Activated CD4-positive, CD25-positive, alpha-beta regulatory T cell (primary cell): ENCODE measurements at places on chromosomes 5 and 9.

GRCh38 chr5:41822036-41822435 lies 48.2 kb downstream of the OXCT1 start:
- DNase-seq, result no peak

DNA sequence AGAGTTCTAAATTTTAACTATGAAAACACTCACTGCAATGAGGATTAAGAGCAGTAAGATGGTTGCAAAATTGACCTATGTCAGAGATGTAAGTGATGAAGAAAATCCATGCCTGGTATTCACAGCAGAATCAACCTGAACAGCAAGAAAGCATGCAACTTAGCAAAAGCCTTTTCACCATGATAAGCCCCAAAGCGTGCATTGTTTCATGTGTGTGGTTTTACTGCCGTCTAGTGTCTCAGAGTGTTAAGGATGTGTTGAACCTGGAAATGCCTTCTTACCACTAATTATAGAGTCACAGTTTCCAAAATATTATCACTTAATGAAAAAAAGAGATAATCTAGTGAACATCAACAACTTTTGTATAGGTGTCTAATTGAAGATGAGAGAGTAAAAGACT lies 415.2 kb upstream of the TRPC7 start:
- DNase-seq, result no peak

DNA sequence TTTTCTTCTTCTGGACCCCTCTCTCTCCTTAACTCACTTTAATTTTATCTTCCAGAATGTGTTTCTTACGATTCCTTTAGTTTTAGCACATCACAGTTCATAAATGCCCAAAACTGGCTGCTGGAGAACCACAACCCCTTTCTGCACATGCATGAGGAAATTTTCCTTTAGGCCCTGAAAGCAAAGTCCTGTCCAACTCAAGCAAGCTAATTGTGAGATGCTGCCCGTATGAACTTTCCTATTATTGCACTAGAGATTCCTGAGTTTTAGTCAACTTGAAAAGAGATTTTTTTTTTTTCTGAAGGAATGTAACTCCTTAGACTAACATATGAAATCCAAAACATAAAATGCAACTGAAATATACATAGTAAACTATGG lies 52.1 kb upstream of the DAB2 start:
- no peak for DNase-seq

GRCh38 chr5:55324815-55325418 lies 17.1 kb downstream of the MTREX start:
- no peak for DNase-seq

DNA sequence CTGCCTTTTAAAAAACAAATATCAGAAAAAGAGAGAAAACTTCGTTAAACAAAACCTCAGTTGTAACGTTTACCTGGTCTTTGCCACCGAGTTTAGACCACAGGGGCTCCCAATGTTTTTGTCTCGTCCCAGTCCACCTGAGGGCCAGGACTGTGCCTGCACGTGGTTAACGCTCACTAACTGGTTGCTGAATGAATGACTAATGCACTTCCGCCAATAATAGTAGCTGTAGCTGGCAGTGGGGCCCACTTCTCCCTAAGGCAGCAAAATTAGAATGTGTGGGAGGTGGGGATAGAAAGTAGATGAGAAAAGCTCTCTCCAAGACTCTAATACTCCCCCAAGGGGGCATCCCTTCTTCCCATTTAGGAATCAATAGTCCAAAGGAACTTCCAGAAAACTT lies 29.1 kb upstream of the MED27 start:
- DNase-seq, result no peak

DNA sequence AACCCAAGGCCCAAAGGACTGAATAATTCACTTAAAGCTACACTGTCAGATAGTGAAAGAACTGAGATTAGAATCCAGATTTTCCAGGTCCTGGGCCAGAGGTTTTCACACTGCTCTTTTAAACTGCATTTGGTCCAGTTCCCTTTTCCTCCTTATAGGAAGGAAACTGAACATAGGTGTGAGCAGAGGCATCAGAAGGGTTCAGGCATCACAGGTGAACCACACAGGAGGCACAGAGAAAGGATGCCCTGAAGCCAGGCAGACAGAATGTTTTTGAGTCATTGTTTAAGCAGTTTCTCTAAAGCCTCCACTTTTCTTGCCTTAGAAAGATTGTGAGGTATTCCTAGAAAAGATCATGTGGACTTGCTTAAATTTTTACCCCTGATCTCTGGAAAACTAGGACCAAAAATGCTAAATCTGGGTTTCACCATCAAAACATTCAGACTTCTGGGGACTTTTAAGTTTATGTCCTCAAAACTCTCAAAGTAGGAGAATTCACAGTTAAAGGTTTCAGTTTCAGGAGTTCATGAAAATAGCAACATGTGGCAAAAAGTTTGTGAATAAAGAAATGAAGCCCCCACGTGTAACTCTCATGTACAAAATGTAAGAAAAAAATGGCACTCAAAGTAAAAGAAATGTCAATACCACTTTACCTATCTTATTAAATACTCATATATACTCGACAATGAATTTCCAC lies 386.1 kb downstream of the NTRK2 start:
- no peak for DNase-seq

- no peak for DNase-seq
Measured at GRCh38 chr9:99269416-99269815, 47.3 kb downstream of the SEC61B start.

DNA sequence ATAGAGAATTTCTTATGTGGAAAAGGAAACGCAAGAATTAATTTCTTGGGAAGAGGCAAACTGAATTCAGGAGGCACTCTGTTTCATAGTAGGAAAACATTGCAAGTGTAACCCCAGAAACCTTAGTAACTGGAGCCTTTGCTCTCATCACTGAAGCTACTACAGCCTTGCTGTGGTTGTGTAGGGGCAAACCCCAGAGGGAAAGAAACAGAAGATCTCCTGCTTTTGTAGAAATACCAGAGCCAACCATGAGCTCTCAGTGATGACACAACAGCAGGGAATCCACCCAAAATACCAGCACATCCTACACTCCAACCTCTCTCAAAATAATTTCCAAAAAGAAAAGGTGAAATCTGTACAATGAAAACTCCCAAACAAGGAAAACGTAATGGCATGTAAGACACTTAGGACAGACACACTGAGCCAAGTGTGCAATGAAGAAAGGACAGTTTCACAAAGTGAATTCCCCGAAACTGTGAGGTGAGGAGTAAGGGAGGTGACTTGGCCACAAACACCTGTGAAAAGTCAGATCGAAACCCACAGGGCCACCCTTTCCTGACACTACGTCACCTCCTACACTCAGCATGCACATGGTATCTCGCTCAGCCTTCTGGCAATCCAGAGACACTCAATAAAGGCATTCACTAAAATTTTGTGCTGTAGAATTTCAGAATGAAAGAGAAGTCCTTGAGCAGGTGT lies 8.5 kb upstream of the ACSL6 start:
- DNase-seq, result peak; percentile 29

DNA sequence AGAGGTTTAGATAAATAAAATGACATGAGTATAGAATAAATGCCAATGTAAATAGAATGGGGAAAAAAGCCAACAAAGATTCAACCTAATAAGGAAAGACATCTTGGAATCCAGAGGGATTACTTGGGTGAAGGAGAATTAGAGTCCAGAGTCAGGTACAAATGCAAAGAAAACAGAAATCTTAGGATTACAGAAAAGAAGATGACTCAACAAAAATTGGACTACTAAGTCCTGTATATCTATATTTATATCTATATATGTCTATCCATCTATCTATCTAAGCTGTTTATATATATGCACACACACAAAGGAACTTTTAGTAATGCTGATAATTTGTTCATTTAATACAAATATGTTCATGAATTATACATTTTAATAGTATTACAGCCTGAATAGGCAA lies 27.6 kb downstream of the FAM174A start:
- DNase-seq, result no peak

GRCh38 chr9:110672873-110673510 lies 4.4 kb downstream of the MUSK start:
- DNase-seq, result no peak
